ENCODE measurements at places on chromosomes 3 and 15.

DNA sequence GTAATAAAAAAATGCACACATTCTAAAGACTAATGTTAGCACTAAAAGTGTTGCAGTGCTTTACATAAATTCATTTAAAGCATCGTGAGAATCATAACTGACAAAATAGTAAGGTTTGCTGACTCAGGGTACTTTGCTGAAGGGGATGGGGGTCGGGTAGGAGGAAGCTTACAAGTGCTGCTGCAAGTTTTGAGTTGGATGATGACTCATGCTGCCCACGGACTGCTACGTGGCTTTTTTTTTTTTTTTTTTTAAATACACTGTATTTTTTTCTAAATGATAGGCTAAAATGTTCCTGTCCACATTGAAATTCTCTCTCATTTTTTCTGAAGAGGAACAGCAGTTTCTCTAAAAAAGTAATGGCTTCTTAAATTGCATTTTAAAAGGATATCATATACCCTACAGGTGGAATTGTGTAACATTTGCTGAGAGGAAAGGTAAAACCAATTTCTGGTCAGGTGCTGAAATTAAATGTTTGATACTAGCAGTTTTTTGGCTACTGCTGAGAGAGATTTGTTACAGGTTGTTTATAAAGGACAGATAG, 2.2 kb downstream of the MAPK6 start:
- DNase-seq: peak; percentile 94

DNA sequence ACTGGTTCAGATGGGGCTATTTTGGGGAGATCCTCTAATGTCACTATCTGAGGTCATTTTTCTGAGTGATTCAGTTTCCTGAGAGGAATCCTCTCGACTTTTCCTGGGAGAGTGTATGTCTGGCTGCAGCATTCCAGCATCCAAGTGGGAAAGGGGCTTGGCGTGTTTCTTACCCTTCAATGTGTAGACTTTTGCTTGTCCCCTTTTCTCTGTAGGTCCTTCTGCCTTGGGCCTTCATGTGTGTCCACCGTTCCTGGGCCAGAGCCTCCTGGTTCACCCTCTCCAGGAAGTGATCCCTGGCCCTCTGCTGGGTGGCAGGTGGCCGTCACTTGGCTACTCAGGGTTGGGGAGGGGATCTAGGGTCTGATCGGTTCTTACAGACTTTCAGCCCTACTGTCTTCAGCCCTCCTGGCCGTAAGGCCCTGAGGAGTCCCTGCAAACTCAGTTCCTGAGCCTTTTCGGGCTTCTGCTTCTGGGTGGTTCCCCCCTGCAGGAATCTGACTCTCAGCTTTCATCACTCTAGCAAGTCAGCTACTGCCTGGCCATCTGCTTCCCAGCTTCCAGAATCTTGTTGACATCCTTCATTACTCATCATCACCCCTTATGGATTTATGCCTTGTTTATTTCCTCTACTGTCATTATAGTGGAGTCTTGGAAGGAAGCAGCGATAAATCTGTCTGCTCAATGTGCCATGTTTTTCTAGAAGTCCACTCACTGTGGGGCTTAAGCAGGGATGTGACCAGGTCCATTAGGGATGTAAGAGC, 36.5 kb downstream of the GOLGA6L10 start:
- peak; percentile 54 for DNase-seq

DNA sequence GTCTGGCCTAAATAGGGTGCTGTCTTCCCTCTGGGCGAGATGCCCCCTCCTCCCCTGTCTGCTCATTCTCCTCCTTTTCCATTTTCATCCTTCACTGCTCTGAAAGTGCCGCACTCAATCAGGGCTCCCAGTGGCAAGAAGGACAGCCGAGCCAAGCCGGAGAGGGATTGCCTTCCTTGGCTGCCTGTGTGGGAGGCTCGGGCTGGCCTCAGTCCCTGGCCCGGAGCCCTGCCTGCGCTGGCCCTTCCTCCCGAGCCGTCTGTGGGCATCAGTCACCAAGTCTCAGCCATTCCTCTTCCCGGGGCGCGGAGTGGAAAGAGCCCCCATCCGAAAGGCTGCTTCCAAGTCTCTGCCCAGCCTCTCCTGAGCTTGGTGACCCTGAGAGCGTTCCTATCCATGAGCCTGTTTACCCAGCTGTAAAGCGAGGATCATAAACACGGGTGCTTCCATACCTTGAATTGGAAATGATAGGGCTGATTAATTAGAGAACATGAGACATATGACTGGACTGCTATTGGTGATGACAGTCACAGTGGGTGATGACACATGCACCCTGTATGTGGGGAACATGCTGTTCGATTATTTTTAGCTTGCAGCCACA, 59.1 kb upstream of the TLE3 start:
- DNase-seq: peak; percentile 56

- DNase-seq: no peak
These were observed 14.6 kb downstream of the USP3 start for GRCh38 chr15:63519041-63519440.

GRCh38 chr15:93358166-93359059, 269.4 kb upstream of the RGMA start:
- DNase-seq: no peak

- no peak for DNase-seq
These were observed 3.1 kb upstream of the CAMKV start for GRCh38 chr3:49872801-49873281.

DNA sequence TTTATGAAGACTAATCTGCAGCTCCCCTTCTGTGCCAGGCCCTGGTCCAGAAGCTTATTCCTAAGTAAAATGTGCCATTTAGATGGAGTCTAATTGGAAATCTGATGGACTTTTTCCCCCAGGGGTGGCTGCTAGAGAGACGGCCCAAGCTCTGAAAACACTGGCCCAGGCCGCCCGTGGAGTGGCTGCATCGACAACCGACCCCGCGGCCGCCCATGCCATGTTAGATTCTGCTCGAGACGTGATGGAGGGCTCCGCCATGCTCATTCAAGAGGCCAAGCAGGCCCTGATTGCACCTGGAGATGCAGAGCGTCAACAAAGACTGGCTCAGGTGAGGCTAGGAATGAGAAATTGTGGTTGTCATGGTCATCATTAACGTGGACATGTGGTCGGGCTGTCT, 305.8 kb upstream of the TPM1 start:
- DNase-seq: no peak

DNA sequence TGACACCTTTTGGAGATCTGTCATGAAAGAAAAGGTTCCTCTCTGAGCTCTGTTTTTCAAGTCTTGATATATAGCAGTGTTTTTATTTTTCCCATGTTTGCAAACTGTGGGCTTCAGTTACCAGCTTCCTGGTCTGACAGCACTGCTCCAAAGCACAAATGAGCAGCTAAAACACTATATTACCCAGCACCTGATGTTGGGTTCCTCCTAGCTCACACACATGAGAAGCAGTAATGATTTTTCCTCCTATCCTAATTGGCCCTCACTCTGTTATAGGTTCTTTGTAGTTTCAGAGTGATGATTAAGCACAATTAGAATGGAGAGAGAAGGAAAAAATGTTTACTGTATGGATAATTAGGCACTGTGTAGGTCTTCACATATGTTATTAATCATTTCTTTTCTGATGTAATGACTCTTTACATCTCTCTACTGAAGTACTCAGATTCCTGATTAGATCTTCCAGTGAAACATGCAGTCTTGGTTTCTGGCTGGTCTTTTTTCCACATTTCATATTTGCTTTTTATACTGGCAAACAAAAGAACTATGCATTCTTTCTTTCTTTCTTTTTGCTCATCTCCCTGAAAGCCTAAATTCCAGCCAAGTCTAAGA, 939.7 kb downstream of the NSUN3 start:
- DNase-seq: no peak

DNA sequence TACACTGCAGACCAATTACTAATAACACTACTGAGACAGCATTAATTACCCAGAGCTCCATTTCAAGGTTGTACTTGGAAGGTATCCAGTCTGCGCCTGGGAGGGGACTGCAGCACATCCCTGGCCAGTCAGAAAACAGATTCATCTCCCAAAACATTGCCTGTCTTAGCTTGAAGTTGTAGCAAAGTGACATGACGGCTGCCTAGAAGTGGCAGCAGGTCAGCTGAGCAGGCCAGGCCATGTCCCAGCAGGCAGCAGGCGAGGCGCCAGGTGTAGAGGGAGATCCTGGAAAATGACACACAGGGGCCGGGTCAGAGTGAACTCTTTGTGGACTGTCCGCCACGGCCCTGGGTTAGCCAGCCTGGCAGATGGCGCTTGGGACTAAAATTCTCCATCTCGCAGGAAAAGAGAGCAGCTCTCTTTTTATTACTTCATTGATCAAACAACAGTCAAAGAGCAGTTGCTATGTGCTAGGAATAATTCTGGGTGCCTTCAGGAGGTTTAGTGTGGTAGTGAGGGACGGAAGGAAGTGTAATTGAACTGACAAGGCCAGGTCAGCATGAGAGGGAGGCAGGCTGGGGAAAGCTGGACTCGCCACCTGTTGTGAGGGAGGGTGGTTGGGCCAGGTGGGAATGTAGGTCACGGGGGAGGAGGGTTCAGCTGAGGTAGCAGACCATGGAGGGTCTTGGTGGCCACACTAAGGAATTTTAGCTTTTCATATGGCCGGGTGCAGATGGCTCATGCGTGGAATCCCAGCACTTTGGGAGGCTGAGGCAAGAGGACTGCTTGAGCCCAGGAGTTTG, 1.3 kb upstream of the MAP6D1 start:
- DNase-seq: no peak

- DNase-seq: no peak
These were observed 19.9 kb downstream of the C2CD4B start for GRCh38 chr15:62145015-62145735.

DNA sequence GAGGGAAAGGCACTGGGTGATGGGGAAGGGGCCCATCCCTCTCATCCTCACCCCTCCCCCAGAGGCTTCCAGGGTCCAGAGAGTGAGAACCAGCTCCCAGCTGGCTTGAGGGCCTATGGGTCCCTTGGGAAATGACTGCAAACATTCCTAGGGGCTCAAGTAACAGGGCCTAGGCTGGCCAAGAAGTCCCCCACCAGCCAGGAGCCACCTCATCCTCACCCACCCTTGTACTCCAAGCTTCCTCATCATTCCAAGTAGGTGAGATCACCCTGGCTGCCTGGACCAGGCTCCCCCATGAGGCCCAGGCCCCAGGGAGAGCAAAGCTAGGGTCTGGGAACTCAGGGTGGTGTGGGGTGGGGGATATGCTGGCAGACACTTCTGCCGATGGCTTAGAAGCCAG, 14.8 kb downstream of the LOXL1 start:
- peak; percentile 98 for DNase-seq

DNA sequence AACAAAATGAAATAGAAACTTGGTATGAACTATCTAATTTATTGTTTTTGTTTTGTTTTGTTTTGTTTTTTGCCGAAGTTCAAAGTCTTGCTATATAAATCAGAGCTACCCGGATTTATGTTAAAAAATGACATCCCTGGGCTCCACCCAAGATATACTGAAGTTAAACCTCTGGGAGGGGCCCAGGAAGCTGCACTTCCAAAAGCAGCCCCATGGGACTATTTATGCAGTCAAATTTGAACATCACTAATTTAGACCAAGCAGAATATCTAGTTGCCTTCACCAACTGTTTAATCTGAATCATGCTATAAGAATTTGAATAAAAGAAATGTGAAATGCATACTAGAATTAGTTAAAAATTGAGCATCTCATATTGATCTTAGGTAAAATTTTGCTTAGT, 32.2 kb downstream of the PEX5L start:
- no peak for DNase-seq

GRCh38 chr3:87691109-87691508, 367.7 kb downstream of the CGGBP1 start:
- DNase-seq: no peak

DNA sequence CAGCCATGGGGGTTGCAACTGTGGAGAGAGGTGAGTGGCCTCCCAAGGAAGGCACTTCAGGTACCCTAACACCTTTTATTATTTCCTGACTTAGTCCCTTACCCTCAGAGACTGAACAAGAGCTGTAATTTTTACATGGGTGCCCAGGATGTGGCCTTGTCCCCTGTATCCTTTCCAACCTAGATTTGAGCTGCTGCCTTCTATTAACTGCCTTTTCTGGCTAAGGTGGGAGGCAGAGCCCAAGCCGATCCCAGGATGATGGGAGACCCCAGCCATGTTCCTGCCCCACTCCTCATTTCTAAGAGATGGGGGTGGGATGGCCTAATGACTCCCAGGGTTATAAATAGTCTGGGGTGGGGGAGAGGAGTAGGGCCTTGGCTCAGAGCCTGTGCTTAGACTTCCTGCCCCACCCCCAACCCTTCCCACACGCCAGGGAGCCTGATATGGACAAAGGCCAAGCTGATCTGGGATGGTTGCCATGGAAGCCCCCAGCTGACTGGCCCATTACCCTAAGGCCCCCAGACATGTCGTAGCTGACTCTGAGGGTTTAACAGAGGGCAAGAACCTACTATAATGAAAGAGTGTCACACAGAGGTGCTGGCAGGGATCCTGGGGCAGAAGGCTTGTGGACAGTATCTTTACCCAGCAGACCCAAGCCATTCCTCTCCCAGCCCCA, 1.9 kb downstream of the KLHDC8B start:
- no peak for DNase-seq

DNA sequence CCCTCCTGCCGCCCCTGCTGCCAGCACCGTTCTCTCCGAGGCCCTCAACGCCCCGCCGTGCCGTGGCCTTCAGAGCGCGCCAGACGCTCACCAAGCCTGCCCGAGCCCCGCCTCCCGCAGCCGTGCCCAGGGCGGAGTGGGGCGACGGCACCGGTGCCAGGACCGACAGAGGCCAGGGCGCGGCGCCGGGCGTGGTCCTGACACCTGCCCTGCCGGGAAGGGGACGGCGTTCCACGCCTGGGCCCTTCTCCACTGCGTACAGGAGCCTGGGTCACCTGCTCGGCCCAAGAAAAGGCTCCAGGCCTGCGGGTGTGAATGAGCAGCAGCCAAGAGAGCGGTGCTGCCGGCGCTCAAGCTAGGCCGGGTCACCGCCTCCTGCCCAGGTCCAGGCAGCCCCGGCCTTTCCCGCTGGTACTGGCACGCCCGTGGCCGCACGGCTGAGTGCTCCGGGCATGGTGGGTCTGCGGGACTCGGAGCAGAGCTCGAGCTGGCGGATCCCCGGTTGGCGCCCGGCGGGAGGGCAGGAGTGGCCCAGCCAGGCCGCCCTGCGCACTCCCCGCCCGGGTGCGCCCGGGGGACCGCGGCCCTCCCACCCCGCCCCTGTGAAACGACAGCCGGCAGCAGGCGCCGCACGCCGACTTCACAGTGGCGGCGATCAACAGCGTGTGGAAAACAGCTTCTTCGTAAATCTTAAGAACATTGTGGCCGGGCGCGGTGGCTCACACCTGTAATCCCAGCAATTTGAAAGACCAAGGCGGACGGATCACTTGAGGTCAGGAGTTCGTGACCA, 4.2 kb downstream of the OCA2 start:
- DNase-seq: no peak

DNA sequence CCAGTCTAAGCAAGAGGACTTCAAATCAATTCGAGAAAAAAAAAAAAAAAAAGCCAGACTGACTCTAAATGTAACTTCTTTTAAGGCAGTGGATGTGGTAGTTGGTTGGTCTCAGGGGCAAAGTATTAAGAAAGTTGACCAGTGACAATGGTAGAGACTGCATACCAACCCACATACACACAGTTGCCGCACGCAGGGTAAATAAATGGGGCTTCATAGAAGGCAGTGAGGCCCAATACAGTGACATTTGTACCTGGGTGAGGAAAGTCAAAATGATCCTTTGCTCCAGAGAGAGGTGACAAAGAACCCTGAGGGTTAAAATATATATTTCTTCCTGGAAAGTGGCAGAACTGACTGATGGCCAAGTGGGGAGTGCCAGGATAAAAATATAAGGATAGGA, 100.8 kb upstream of the MEX3B start:
- no peak for DNase-seq

Measured in AG10803 (cell line).